ENCODE measurements at places on chromosomes 7 and 10.

DNA sequence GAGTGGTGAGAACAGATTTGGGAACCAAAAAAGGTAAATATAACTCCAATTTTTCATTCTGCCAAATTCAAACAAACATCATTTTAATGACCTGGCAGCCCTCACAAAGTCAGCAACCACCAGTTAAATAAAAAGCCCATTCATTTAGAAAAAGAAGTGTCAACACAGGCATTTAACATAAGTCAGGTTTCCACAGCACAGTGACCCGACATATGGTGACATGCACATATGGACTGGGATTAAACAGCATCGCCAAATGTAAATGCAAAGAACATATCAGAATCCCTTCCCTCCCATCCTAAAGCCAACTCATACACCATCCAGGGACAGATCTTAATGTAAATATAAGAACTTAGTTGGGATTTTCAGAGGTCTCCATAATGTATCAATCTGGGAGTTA lies 293.2 kb downstream of the FGFR2 start:
- no peak for DNase-seq

DNA sequence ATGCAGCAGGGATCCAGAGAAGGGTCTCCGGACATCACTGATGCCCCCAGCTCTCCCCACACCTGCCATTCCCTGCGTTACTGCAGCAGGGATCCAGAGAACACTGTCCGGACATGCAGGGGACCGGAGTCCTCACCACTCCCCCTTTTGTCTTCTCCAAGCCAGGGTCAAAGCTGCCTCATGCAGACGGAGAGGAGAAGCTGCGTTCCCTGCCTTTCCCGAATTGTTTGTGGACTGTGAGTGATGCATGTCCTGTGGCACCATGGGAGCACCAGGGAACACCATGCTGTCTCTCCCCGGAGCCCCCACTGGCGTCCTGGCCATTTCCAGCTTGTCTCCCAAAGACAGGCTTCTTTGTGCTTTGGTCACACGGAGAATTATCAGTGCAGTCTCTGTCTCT lies 599.7 kb downstream of the PTPRN2 start:
- no peak for DNase-seq

DNA sequence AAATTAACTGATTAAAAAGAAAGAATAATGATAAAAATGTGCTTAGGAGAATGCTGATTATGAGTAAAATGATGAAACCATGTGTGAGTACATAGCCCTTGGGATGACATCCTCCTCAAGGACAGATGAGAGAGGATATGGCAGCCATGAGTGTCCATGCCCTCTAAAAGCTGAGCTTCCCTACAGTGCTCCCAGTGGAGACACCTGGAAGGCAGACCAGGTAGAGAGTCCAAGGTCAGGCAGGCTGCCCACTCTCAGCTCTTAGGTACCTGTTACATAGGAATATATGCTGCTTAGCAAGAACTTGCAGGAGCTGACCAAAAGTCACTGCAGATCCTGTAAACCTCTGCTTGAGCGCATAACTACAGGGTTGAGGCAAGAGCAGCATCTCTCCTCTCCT lies 169.7 kb upstream of the TMEM229A start:
- no peak for DNase-seq

DNA sequence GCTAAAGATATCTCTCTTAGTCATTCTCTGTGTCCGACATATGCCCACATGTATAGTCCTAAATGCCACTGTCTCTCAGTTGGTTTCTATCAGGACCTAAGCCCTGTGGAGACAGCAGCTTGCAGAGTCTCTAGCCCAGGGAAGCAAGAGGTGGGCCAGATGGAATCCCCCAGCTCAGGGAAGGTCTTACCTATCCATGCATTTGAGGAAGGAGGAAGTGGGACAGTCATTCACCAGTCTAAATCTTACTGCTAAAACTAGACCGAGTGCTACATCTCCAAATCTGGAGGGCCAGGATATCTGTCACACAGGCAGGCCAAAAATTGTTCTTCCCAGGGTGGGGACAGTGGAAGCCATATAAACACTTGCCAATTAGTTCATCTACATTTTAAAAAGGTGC lies 26.4 kb upstream of the HERPUD2 start:
- no peak for DNase-seq

- no peak for DNase-seq
Measured at GRCh38 chr7:2542916-2543871, 12.1 kb downstream of the BRAT1 start.

DNA sequence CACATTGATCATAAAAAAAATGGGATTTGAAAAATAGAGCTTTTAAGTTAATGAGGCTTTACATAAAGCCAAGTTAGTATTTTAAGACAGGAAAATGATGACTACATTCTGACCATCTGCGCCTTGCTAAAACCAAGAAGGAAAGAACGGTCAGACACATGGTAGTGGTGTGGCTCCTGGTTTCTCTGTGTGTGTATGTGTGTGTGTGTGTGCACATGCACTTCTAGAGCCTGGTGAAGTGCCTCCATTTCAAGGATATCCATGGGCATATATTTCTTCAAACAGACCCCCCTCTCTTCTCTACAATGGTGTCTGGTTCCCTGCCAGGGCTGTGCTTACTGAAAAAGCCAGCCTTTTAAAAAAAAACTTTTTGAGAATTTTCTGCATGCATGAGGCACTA lies 80.9 kb downstream of the FRMPD2 start:
- DNase-seq, result no peak

- no peak for DNase-seq
Measured at GRCh38 chr7:137774793-137775201, 72.0 kb downstream of the DGKI start.

- DNase-seq, result no peak
Measured at GRCh38 chr10:26367771-26368170, 70.4 kb upstream of the APBB1IP start.

DNA sequence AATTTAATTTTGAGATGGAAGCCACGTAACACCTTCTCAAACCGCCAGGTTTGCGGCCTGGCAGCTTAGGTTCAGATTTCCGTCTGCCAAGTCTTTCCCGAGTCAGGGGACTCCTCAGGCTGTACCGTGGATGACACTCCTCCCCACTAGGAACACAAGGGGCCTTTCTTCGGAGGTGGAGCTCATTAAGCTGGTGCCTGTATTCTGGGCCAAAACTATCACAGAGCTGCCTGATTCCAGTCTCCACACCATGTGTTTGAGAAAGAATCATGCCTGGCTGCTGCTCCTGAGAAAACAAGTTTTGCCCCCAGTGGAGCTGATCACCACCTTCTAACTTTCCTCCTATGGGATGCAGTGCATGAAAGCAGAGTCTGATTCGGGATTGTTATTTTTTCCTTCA lies 44.8 kb downstream of the TMEM209 start:
- peak; percentile 37 for DNase-seq

DNA sequence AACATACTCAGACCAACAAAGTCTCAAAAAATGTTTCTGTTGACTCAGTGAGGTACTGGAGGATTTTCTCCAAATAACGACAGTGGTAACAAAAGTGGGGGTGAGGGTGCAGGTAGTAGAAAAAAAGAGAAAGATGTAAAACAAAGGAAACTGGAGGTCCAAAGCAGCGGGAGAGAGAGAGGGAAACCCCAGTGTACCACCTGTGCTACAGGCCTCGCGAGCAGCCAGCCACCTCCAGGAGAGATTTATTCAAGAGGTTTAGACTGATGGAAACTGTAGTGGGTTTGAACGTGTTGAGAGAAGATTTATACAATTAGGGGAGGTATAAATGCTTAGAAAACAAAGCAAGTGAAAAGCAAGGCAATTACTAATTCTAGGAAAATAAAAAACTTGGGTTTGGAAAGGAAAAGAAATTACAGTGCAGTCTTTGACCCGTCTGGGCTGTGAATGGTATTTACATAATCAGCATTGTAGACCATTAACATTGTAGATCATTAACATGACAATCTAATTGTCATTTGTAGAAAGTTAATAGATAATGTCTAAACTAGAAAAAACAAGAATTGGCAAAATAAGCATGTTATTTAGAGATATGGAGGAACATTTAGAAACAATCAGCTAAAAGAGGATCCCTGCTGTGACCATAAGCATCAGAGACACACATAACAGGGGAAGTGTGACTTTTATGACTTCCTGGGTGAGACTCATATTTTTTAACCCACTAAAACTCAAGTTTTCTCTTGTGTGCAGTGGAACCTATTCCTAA lies 180.0 kb downstream of the RELN start:
- DNase-seq, result no peak

DNA sequence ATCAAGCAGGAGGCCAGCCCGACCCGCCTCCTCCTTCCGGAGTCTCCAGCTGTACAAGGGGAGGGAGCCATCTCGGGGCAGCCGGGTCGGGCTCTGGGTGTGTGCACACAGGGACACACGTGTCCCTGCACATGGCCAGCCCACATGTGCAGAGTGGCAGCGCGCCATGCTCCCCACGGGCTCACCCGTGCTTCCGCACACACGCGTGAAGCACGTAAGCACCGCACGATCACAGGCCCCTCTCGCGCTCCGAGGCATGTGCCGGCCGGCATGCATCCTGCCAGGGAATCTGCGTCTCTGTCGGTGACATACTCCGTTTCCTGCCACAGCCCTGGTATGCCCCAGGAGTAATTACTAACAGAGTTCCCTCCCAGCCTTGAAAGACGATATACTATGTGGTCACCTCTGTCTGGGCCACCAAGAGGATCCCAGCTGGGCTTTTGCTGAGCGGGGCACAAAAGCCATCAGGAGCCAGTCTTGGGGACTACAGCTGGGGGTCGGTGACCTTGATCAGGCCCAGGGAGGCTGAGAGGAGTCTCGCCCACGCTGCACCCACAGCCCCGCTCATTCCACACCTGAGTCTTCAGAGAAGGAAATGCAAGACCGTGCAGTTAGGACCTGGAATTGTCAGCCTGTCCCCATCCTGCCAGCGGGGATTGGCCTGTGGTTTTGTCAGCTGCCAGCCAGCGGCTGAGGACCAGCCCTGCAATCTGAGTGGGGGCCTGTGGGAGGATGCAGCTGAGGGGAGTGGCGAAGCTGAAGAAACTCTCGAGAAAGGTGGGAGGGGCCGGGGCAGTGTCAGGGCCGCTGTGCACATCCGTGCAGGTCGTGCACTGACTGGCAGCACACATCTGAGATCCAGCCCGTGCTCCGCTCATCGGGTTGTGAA lies 11.0 kb upstream of the LFNG start:
- no peak for DNase-seq
